ENCODE measurements at places on chromosomes 7 and 10. TPM values are rescaled to one million over a fixed set of nuclear protein-coding genes. Genes with fewer than 3 reads are reported as not detected.

DNA sequence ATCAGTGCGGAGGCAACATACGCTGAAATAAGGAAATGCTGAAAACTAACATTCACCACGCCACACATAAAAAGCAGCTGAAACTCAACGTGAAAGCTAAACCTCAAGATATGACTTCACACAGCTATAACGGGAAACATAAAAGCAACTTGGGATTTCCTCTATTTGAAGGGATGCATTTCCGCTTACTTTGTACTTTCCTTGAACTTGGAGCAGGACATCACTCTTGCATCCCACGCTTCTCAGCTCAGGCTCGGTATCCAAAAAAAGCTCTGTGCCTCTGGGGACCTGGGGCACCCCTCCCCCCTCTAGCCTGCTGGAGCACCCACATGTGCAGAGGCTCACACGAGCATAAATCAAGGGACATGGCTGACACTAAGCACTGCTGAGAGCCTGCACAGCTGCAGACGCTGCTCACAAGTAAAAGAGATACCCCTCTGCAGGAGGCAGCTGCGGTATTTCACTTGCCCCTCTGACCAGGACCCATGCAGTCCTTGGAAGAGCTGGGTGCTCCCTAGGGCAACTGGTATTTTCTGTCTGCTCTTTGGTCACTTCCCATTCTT, 34.2 kb downstream of the PARD3 start:
- DNase-seq: peak; percentile 63

- DNase-seq: no peak
Measured at GRCh38 chr10:112872728-112873127, 77.3 kb upstream of the TCF7L2 start.

DNA sequence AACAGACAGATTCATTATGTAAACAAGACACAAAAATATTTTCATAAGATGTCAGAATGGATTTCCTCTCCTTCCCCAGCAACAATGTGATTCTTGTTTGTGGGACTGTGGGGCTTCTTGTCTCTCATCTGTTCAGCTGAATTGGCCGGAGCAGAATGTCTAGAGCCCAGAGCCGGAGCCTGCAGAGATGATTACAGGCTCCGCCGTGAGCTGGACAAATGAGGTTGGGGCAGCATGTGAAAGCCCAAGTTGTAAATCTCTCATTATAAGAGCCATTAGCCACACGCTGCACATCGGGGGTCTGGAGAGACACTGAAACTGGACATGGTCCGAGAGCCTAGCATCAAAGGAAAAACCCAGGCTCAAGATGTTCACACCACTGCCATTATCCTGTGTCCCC, 137.0 kb upstream of the ADAM12 start:
- no peak for DNase-seq

DNA sequence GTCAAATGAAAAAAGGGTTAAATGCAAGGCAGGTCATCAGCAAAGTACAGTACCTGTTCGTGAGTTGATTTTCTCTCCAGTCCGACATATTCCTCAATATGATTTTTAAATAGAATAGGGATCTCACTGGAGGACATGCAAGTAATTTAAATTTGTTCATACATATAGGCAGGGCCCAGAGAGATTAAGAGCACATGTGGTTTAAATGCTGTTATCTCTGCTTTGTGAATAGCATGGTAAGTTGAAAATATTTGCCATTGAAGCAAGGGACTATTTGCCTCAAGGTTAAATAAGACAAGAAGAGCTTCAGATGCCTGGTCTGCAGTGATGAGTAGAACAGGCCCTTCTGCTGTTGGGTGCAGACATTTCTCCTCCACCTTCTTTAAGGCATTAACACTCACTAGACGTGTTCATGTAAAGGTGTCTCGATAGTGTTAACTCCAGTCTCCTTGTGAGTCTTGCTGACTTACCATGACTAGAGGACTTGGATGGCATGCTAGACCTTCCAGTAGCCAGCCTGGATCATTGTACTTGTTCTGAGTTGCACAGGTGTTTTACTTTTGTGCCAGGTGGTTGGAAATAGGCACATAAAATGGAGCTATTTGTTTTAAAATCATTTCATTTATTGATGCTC, 15.6 kb upstream of the AKR1C3 start:
- no peak for DNase-seq

DNA sequence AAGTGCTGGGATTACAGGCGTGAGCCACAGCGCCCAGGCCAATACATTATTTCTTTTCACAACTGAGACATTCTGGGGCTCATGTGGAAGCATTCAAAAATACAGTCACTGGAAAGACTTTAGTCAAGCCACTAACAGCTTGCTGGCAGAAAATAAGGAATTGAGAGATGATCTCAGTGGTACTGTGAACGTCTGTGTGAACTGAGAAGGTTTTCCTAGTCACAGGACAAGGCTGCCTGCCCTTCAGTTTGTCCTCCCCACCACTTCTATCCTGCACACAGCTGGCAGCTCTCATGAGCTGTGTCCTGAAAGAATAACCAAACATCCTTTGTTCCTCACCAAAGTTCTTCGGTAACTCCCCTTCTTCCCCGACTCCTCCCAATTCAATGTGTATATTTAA, 31.3 kb upstream of the ITGA8 start:
- no peak for DNase-seq

GRCh38 chr10:63554657-63555056, 33.5 kb downstream of the REEP3 start:
- peak; percentile 91 for DNase-seq

GRCh38 chr7:73730485-73730884, 8.1 kb downstream of the ABHD11 start:
- DNase-seq: no peak

GRCh38 chr10:49160814-49161213, 27.0 kb upstream of the FAM170B start:
- no peak for DNase-seq

DNA sequence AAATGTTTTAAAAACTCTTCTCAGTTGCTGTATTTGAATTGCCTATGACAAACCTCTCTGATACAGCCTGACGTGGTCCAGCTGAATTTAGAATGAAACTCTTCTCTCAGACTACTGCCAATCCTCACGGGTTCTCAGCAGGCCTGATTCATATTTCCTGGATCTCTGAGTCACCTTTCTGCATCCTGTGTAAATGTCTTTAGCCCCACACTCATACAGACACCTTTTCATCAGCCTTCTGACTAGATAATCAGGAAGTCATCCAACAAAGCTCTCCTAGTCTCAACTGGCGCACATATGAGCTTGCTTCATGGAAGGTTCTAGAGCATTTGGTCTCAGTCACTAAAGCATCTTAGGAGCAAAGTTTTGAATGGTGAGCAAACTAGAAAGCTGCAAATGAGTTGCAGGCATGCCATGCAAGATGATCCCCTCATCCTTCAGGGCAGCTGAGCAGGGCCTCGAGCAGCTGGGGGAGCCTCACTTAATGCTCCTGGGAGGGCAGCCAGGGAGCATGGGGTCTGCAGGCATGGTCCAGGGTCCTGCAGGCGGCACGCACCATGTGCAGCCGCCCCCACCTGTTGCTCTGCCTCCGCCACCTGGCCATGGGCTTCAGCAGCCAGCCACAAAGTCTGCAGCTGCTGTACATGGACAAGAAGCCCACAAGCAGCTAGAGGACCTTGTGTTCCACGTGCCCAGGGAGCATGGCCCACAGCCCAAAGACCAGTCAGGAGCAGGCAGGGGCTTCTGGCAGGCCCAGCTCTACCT, 182.8 kb downstream of the ARHGAP12 start:
- peak; percentile 97 for DNase-seq

GRCh38 chr7:33334349-33334748, 205.0 kb downstream of the BBS9 start:
- peak; percentile 13 for DNase-seq

DNA sequence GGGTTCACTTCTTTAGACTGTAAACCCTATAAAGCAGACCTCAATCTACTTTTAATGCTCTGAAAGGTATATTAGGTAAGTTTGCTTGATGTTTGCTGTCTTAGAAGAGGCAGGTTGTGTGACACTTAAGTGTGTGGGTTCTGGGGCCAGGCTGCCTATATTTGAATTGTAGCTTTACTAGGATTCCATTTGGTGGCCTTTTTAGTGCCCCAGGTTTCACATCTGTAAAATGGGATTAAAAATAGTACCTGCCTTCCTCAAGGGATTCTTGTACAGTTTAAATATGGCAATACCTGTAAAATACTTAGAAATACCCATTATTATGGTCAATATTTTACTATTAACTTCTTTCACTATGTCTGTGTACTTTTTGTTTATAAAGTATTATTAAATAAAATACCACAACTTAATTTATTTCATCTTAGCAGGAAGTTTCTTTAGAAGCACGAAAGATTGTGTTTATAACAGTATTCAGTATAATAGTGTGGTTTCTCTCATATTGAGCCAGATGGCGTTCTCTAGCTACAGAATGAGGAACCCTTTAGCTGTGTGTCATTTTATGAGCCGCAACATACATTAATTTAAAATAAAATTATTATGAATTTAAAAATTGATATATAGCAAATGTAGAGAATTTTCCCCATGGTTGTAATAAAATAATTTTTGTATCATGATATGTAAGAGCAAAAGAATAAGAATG, 94.2 kb downstream of the CDK14 start:
- DNase-seq: no peak

FAM131B gene
- 3.4 TPM for total RNA-seq

EN2 gene
- not detected for total RNA-seq

VWC2 gene
- total RNA-seq: not detected

NFE2L3 gene
- total RNA-seq: 37.8 TPM

MRLN gene
- total RNA-seq: not detected

SLC26A3 gene
- total RNA-seq: not detected

CFTR gene
- total RNA-seq: under 0.01 TPM

AEBP1 gene
- 1.1 TPM for total RNA-seq
